ENCODE measurements at places on chromosomes 4 and X. TPM values are rescaled to one million over a fixed set of nuclear protein-coding genes. Genes with fewer than 3 reads are reported as not detected.
A peak's percentile ranks its signal among the peaks of the same experiment; 100 is the strongest.

Gene DMRTC1B
- total RNA-seq = not detected

Gene FMR1NB
- not detected for total RNA-seq

Gene MAGEB17
- not detected for total RNA-seq

Gene ZNF674
- total RNA-seq = 3.1 TPM

Gene CT47B1
- total RNA-seq = not detected

Gene PLAC8
- total RNA-seq = 0.39 TPM

Gene IGSF1
- 0.25 TPM for total RNA-seq

Gene TRIM60
- not detected for total RNA-seq

Gene PPP1R2C
- total RNA-seq = not detected

Gene GPR82
- not detected for total RNA-seq

Gene PIM2
- total RNA-seq = 3.3 TPM

GRCh38 chr4:126633306-126633705 is 999.5 kb upstream of the INTU start:
- DNase-seq = no peak

DNA sequence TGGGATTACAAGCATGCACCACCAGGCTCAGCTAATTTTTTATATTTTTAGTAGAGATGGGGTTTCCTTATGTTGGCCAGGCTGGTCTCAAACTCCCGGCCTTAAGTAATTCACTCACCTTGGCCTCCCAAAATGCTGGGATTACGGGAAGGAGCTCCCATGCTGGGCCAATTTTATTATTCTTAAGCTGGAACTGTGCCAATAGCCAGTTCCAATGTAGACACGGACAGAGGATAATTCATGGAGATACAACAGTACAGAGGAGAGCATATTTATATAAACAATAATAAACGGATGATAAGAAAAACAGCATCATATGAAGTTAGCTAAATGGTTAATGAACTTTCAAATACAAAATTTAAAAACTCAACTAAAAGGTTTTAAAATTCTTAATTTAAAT is 87.8 kb downstream of the PPA2 start:
- DNase-seq = no peak

DNA sequence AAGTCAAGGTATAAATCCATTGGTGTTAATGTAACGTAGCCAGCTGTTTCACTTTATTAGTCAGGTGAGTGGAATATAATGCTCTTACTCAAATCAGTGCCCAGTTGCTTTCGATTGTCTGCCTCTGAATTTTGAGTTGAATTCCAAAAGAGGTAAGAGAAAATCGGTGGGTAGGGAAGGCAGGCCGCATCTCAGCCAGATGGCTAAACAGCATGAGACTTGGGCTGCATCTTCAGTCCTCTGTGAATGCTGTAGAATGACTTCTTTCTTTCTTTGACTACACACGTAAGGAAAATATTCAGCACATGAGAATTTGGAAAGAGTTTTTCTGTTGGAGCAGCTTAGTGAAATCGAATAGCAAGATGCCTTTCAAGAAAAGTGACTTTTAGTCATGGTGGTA is 49.5 kb downstream of the TSPAN7 start:
- DNase-seq = no peak

DNA sequence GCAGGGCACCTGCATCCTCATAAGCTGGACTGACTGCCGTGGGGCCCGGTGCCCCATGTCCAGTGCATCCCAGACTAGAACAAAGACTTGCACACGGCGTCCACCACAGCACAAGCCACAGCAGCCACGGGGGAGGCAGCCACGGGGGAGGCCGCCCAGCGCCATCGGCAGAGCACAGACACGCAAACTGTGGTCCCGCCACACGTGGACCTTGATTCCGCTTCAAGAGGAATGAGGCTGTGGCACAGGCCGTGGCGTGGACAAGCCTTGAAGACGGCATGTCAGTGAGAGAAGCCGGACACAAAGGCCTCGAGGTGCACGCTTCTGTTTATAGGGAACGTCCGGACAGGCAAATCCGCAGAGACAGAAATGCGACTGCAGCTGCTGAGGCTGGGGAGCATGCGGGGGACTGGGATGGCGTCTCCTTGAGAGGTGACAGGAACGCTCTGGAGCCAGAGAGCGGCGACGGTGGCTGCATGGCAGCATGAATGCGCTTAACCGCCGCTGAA is 10.1 kb upstream of the CPLX1 start:
- DNase-seq = no peak

- no peak for DNase-seq
Observed at GRCh38 chr4:26349496-26349895, 28.7 kb downstream of the RBPJ start.

GRCh38 chrX:20633451-20633850 is 366.7 kb upstream of the RPS6KA3 start:
- no peak for DNase-seq

- DNase-seq = no peak
Observed at GRCh38 chr4:7481227-7481626, 46.5 kb upstream of the PSAPL1 start.

DNA sequence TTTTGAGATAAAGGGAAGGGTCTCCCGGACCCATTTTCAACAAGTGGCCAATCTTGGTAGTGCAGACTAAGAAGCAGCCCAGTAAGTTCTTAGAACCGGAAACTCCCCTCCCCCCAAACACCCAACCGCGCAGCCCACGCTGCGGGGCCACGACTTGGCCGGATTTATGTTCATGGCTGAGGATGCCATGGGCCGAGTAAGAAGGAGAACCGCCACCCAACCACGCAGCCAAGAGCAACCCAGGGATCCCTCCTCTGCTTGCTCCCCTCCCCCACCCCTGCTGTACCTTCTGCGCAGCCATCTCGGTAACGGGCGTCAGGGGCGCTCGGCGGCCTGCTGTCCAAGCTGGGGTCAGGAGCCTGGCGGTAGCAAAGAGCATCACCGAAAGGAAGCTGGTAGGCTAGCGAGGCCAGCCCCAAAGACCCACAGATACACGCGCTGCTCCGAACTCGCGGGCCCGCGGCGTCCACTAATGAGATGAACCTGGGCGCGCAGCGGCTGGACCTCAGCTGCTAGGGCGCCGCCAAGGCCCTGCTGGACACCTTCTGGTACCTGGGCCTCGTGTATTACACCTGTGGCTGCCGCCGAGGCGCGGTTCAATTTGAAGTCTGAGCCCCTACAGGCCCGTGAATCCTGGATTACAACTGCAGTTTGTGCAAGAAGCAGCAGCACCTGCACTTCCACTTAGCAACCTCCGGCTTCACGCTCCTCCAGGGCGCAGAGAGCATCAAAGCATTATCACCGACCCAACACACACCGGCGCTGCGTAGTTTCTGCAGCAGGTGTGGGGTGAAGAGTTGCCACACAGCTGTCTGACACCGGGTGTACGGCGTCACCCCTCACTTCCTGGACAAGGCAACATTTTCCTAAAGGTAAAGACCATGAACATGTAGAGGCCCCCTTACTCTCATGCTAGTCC is 63.4 kb downstream of the NUDT10 start:
- DNase-seq = no peak

GRCh38 chr4:45550766-45551366 is 573.0 kb downstream of the GABRG1 start:
- DNase-seq = no peak

DNA sequence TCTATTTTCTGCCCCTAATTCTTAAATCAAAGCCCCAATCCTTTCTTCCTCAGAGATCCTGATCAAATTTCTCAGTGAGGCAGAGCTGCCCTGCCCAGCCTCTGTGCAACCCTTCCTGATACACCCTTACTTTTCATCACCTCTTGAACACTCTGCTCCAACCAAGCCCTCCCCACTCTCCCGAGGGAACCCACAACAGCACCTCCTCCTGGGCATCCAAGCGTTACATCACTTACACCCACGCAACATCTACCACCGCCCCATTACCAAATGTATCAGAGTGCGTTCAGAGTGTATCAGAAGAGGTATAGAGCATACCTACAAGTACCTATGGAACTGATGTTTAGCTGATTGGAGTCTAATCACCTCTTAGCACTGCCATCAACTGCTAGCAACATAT is 186.5 kb downstream of the RAP1GDS1 start:
- no peak for DNase-seq

DNA sequence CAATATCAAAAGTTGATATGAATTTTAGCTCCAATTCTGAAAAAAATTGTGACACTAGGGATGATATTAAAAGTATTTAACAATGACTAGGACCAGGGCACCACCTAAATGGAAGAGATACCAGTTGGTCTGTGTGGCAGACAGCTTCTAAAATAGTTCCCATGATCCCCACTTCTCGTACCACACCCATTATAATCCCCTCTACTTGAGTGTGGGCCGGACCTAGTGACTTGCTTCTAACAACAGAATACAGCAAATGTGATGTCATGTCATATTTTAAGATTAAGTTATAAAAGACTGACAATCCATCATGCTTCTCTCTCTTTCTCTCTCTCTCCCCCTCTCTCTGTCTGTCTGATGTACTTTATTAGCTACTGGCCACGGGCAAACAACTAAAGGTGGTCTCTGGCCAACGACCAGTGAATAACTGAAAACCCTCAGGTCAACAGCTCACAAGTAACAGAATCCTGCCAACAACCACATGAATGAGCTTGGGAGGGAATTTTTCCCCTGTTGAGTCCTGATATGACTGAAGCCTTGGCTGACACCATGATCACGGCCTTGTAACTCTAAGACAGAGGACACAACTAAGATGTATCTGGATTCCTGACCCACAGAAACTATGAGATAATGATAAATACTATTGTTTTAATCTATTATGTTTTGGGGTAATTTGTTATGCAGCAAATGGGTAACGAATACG is 34.4 kb downstream of the FAM13A start:
- no peak for DNase-seq

DNA sequence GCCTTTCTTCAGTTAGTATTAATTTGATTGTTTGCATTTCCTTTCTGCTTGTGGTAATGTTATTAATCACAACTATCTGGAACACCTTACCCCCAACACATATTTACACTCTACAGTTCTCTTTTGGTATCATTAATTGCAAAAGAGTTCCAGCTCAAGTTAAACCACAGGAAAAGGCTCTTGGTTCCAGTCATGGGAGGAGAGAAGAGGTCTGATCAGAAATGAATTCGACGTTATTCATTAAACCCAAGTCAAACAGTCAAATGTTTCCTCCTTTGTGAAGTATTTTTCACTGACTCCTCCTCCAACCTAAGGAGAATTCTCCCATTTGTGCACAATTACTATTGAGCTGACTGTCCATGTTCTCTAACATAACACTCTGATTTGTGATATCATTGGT is 91.4 kb downstream of the SLC39A8 start:
- no peak for DNase-seq

GRCh38 chrX:106454991-106455390 is 156.8 kb upstream of the RADX start:
- no peak for DNase-seq

- DNase-seq = peak; percentile 50
Observed at GRCh38 chr4:44448521-44449461, at the start of gene KCTD8. TSS of gene KCTD8 (minus strand) at chr4:44448809.

DNA sequence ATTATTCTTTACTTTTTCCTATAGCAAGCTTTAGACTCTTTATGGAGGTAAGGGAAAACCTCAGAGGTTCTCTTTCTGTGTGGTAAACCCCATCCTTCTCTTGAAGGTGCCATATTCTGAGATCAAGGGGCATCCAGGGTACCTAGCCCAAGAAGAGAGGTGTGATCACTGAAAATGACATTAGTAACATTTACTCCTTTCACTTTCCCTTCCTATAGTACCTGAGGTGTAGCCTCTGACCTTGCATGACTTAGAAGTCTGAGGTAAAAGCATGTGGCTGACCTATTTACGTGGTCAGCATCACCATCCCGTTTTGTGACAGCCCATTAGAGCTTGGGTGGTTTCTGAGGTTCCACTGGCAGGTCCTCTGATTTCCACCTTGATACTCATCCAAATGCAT is 25.7 kb downstream of the SGMS2 start:
- DNase-seq = no peak

DNA sequence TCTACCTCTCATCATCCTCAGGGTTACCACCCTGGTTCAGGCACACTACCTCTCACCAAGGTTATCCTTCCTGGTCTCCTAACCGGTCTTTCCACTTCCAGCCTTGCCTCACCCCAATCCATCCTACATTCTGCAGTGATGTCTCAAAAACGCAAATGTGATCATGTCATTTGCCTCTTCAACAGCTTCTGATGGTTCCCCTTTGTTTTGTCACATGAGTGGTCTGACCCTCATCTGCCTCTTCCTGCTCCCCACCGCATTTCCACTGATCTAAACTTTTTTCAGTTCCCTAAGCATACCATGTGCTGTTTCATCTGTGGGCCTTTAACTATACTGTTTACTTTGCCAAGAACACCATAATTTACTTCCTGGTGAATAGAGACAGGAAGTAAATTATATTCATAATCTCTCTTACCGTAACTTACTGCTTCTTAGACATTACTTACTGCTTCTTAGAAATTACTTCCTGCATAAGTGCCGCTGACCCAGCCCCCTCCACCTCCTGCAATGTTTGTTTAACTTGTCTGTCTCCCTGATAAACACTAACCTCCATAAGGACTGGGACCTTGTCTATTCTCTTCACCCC is 27.1 kb upstream of the NSUN7 start:
- DNase-seq = peak; percentile 5

GRCh38 chrX:131801066-131801465 is 222.0 kb upstream of the STK26 start:
- no peak for DNase-seq

DNA sequence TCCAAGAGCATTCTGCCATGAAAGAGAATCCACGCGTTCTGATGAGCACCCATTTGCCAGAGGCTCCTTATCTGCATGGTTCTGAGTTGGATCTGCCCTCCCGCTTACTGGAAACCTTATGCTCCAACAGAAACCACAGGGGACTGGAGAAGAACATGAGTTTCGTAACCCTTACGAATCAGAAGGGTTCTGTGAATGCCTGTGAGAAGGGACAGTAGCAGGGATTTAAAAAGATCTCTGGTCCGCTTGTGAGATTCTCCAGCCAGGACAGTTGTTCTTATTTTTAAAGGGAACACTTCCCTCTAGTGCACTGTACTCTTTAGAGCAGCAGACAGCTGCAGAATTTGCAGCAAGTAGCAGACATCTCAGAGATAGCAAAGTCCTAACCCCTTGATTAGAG is 22.5 kb upstream of the CENPU start:
- no peak for DNase-seq

DNA sequence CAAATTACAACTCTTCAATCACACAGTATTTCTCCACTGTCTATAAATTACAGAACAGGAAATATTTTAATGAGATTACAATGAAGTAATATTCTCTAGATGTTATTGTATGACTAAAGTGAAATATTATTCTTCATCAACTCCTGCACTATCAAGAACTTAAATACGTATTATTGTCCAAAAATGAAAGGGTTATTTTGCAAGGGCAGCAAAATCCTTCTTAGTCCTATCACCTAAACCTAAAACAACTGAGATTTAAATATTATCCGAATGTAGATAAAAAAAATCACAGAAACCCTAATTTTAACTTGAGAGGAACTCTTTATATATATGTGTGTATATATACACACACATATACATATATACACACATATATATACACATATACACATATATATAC is 4.9 kb downstream of the UBA6 start:
- DNase-seq = no peak

GRCh38 chrX:136453771-136454170 is 34.0 kb upstream of the BRS3 start:
- no peak for DNase-seq

DNA sequence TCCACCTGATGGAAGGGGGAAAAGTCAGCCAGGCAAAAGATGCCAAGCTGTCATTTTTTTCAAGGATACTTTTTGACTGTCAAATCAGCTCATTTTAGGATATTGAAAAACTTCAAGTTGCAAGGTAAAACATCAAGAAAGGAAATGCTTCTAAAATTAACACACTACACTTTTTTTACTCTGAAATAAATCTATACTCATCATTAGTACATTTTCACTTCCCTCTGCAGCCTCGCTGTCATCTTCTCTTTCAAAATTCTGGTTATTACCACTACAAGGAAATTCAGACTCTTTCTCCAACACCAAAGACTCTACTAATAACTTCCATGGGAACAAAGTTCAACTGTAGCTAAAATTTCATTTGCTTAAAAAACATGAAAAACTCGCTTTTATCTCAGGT is 41.6 kb downstream of the APBB2 start:
- no peak for DNase-seq
